ENCODE measurements at places on chromosomes 16 and 17.
A peak's percentile ranks its signal among the peaks of the same experiment; 100 is the strongest.

GRCh38 chr17:76451506-76451905 is 1.4 kb downstream of the UBE2O start:
- no peak for DNase-seq

GRCh38 chr17:75457047-75457654 is 716 bp downstream of the TMEM94 start:
- DNase-seq = no peak

DNA sequence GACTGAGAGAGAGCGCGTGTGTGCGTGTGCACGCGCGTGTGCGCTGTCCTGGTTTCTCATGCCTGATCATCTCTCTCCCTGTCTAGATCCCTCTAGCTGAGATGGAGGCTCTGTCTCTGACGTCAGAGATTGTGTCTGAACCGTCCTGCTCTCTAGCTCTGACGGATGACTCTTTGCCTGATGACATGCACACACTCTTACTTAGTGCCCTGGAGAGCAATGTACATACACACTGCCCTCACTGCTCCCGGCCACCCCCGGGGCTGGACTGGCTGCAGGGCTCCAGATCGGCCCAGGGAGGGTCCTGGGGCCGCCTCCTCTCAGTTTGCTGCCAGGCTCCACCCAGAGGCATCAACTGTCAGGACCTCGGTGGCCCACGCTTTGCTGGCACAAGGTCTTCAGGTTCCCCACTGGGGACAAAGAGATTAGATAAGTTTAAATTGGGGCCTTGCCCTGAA is 13.1 kb upstream of the ABCC3 start:
- DNase-seq = no peak

DNA sequence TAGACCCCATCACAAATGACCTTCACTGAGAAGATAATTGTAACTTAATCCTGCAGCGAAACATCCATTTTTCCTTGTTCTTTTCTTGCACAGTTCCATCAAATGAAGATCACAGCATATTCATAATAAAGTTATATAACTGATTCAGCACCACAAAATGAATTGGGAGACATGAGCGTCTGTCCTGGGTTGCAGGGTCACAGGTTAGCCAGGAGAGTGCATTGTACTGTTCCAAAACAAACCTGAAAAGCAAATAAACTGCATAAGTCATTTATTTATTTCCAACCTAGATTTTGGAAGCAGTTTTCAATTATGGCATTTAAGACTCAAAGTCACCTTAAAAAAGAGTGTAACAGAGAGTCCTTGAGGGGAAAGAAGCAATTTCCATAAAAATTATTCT is 18.6 kb upstream of the INTS2 start:
- no peak for DNase-seq

GRCh38 chr17:79355165-79355564 is 255.7 kb downstream of the RBFOX3 start:
- DNase-seq = no peak

- DNase-seq = no peak
These were observed 24.2 kb downstream of the CYB5B start for GRCh38 chr16:69448470-69449193.

- DNase-seq = no peak
These were observed 365.1 kb downstream of the CDH8 start for GRCh38 chr16:61671161-61671560.

DNA sequence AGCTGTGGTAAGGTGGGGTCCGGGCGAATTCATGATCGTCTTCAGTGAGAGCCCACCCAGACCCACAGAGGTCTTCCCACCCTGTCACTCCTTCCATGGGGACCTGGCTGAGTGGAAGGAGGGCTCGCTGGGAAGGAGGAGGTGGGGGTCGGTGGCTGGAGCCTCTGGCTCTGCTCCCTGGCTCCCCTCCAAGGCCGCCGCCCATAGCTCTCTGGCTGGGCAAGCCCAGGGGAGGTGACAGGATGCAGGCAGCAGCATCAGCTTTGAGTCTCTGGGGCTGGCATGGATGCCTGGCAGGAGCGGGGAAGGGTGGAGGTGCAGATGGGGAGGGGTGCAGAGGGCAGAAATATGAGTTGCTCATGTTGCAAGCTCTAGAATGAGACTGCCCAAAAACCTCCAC is 147.0 kb downstream of the ENGASE start:
- no peak for DNase-seq

DNA sequence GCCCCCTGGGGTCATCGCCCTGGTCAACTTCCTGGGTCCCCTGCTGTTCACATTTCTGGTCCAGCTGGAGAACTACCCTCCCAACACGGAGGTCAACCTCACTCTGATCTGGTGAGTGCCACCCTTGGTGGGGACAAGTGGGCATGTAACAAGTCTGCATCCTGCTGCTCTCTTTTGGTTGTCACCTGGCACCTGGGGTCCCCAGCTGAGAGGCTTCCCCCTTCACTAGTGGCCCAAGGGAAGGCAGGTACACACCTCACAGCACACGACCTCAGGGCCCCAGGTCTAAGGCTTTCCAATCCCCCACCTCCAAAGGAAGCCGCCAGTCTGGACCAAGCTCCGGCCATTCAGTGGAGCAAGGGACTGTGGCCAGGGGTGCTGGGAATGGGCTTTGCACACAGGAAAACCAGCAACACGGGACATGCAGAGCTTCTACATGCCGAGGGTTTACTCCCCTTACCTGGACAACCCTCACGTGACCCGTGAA is 4.4 kb downstream of the TMC8 start:
- no peak for DNase-seq

GRCh38 chr16:52552643-52553042 is 5.7 kb upstream of the TOX3 start:
- no peak for DNase-seq

- no peak for DNase-seq
These were observed 26.6 kb downstream of the N4BP1 start for GRCh38 chr16:48583075-48584065.

- no peak for DNase-seq
These were observed 12.2 kb downstream of the MYH13 start for GRCh38 chr17:10360578-10360977.

GRCh38 chr17:67132366-67132765 is 88.0 kb downstream of the CACNG1 start:
- no peak for DNase-seq

- DNase-seq = no peak
These were observed 37.7 kb downstream of the TBX4 start for GRCh38 chr17:61489719-61490490.

- no peak for DNase-seq
These were observed 81.3 kb downstream of the GSG1L start for GRCh38 chr16:27982184-27982583.

DNA sequence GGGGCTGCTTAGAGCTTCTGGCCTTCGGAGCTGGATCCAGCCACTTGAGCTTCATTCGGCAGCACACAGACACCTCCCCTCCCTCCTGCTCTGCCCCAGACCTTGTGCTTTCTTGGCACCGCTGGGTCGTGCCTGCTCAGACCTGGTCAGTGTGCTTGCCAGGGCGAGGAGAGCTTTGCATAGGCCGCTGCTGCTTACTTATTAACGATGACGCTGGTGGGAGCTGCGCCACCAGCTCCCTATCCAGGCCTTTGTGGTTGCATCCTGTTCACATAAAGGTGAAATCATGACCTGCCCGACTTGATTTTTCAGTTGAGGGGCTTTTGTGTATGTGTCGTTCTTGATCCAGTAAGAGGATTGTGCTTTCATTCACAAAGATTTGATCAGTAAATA is 101.1 kb downstream of the MSI2 start:
- DNase-seq = no peak

- no peak for DNase-seq
These were observed 28.6 kb downstream of the SLC38A8 start for GRCh38 chr16:84013787-84014569.

GRCh38 chr17:29449865-29450671 is 59.9 kb downstream of the TAOK1 start:
- no peak for DNase-seq

GRCh38 chr16:47979164-47979520 is 176.7 kb downstream of the ABCC12 start:
- DNase-seq = no peak

DNA sequence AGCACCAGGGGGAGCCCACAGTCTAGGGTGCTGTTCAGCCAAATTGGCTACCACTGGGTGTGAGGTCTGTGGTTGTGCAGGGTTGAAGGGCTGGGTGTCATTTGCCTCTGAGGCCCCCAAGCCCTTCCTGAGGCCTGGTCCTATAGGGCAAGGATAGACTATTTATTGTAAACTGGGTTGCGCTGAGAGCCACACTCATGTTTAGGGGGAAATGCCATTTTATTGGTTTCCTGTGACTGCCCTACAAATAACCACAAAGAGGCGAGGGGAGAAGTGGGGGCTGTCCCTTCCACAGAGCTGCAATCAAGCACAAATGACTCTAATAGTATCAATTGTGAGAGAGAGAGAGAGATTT is 3.6 kb upstream of the ZCCHC14 start:
- DNase-seq = no peak

DNA sequence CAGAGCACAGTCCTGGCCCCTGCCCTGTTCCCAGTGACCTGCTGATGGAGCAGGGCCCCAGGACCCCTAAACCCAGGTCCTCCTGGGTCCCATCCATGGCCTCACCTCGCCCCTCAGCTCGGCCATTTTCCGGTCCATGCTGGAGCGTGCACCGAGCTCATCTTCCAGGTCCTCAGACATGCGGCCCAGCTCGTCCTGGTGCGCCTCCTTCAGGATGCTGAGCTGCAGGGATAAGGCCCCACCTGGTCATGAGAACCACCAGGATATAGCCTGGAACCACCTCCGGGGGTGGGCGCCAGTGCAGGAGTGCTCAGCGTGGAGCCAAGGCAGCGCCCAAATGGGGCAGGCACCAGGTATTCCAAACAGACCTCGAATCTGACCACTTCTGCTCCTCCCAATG is 17.9 kb downstream of the CCDC102A start:
- DNase-seq = no peak

- no peak for DNase-seq
These were observed 167.9 kb downstream of the AXIN2 start for GRCh38 chr17:65393514-65393913.

DNA sequence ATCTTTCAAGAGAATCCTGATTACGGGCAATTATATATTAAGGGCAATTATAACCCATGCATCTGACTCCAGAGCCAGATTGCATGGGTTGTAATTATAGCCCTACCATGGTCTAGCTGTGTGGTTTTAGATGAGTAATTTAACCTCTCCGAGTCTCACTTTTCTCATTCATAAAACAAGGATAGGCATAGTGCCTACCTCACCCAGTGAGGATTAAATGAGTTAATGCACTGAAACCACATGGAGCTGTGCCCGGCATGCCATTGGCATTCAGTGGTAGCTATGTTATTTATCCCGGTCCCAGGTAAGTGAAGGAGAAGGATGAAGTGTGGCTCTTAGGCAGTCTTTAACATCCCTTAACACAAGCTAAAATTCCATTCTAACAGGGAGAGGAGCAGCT is 6.3 kb downstream of the SNX20 start:
- DNase-seq = no peak

DNA sequence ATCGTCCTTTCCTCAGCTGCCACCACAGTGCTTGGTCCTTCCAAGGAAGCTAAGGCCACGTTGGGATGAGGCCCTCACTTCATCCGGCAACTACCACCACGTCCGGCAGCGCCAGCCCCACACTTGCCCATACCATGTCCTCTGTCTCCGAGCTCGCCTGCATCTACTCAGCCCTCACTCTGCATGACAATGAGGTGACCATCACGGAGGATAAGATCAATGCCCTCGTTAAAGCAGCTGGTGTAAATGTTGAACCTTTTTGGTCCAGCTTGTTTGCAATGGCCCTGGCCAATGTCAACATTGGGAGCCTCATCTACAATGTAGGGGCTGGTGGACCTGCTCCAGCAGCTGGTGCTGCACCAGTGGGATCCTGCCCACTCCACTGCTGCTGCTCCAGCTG is 44.9 kb downstream of the TTC19 start:
- no peak for DNase-seq

DNA sequence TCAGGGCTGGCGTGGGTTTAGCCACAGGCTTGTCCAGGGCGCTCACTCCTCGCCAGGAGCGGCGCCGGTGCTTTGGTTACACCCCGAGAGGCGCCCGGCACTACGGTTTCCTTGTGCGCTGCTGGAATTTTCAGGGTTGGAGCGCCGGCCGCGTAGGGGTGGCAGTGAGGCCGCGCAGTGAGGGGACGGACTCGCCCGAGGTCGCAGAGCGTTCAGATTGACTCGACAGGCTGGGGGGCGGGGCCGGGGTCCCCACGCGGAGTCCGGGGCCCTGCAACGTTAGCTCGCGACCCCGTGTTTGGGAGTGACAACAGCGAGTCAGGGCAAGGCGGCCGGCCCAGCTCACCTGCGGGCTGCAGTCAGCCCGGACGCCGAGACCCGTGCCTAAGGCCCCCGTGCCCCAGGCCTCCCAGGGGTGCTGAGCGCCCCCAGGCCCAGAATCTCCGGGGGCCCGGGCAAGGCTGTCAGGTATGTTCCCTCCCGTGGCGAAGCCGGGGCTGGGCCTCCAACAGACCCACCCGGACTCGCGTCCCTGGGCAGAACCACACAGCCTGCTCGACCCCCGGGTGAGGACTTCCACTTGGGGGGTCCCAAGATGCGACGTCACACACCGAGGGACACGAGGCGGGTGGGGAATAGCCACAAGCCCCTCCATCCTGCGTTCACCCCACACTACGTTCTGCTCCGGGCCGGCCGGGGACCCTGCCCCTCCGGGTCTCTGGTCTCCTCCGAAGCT is 1.3 kb upstream of the ACTG1 start:
- no peak for DNase-seq

DNA sequence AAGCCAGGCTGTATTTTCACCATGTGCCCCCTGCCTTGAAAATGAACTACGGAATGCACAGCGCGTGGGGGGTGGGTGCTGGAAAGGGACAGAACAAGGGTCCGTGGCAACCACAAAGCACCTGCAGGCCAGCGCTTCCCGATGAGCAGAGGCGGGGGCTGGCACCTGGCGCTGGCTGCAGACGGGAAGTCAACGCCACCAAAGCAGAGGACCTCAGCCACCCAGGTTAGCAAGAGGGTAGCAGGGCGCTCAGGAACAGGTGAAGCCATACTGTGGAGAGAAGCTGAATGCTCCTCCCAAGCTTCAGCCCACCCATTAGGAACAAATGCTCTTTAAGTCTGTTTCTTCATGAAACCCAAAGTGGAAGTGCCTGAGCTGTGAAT is 64.7 kb downstream of the KLHDC4 start:
- no peak for DNase-seq

DNA sequence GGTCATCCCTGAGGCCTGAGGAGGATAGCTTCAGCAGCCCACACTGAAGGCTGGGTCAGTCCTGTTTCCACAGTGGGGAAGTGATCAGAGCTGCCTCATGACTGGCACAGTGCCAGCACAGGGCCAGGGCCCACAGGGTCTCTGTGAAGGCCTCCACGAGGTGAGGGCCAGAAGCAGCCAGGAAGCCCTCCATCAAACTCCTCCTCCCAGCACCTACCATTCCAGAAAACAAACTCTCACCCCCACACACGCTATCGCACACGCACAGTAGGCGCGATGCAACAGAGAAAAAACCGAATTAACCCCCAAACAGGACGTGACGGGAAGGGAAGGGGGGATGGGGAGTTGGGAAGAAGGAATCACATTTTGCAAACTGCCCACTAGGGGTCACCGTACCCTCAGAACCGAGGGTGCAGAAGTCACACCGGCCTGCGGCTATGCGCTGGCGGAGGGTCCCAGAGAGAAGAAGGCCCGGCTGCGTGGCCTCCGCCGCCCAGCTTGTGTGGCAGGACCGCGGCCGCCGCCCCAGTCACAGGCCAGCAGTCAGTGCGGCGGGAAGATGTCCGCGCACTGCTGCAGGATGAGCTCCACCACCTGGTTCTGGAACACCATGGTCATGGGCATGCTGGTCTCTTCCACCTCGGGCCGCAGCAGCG is 37.6 kb downstream of the ARHGAP27 start:
- peak; percentile 77 for DNase-seq

GRCh38 chr17:55436224-55437158 is 14.9 kb upstream of the MMD start:
- DNase-seq = no peak

Measured in forelimb muscle (tissue), 1 donor.